ENCODE measurements at places on chromosomes 3 and 15.

DNA sequence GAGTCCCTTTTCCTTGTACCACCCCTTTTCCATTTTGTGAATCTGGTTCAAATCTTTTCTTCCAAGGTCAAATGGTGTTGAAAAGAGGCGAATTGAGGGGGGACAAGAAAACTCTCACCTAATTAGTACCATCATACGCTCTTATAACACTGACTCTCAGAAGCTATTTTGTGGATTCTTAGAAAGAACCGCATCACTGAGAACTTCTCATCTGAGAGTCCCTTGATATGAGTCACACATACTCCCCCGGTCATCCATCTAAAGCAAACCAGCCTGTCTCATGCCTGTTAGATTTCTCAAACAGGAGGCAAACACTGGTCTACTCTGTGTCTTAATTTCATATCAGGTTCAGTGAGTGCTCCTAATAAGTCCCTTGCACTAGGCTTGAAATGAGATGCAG, 76.5 kb upstream of the SPRED1 start:
- peak; percentile 79 for DNase-seq

GRCh38 chr3:70281663-70282062, 30.8 kb downstream of the MDFIC2 start:
- no peak for DNase-seq

- DNase-seq: no peak
Observed at GRCh38 chr3:14128724-14129123, 3.9 kb downstream of the TMEM43 start.

GRCh38 chr3:59189526-59189925, 139.7 kb upstream of the CFAP20DC start:
- DNase-seq: no peak

GRCh38 chr15:69475769-69476358, 23.2 kb downstream of the RPLP1 start:
- DNase-seq: peak; percentile 65

- DNase-seq: no peak
Observed at GRCh38 chr3:46831316-46831715, 31.9 kb downstream of the MYL3 start.

DNA sequence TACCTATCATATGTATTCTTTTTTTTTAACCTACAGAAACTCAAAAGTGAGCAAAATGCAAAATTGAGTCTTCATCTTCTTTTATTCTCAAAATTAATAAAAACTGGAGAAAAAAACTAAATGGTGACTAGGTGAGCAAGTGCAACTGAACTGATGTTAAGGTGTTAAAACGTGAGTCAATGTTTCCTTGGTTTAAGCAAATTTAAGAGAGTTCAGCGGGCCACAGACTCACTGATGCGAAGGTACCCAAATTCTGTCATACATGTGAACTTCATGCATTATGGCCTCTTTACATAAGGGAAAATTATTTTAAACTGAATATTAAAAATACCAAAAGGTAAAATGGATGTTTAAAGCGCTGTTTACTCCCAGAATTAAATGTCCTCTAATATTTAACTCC, 206.6 kb downstream of the FOXP1 start:
- no peak for DNase-seq

DNA sequence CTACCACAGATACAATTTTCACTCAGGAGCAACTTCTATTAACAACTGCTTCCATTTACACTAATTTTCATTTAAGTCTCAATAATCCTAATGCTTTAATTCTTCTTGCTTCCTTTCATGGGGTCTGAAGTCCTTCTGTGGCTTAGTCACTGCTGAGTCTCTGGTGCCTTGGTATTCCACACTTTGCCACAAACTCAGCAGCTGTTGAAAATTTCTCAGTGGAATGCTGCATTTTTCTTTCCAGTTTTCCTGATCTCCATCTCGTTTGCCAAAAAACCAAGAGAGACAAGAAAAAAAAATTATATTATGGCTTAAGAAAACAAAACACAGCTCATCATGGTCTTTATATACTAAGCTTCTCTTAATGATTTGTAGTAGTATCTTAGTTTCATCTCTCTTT, 269.2 kb upstream of the AZI2 start:
- no peak for DNase-seq

- no peak for DNase-seq
Observed at GRCh38 chr3:193237030-193237429, 4.0 kb upstream of the PLAAT1 start.

- DNase-seq: no peak
Observed at GRCh38 chr15:45581919-45582318, 5.3 kb upstream of the BLOC1S6 start.

GRCh38 chr3:14549256-14549919, 9.2 kb upstream of the GRIP2 start:
- DNase-seq: peak; percentile 11

DNA sequence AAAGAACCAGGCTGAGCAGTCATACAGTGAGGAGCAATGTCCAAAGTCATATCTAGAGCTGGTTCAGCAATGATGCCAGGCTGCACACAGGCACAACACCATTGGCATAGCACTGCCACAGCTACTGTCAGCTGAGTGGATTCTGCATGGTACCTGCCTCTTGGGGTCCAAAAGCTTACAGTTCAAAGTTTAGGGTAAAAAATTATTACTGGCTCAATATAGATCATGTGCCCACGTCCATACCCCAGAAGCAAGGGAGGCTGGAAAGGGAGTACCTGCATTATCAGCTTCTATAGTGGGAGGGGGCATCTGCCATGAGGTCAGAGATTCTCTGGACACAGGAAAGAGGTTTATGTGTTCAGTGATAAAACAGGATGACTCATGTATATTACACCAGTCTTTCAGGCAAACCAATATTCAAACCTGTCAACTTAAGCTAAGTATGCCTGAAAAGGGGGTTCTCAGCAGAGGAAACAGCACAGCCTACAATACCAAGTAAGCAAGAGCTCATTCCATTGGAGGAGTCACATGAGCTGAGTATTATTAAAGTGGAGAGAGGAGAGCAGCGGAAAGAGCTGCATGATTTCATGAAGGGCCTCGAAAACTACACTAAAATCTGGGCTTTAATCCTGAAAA, 99.0 kb downstream of the ANO10 start:
- no peak for DNase-seq

DNA sequence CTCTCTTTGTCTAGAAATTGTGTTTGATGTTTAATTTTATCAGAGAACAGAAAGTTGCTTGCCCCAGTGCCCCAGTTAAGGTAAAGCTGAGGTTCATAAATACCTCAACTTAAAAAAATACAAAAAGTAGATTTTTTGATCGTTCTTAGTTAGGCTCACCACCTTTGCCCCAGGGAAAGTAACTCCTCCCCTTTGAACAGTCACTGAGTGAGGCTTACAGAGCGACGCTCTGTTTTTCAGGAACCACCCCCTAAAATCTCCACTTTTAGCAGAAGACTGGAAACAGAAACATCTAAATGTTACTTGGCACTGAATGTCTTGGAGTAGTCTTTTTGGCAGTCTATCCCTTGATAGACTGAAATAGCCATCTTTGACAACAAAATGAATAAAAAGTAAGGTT, 24.9 kb downstream of the BLM start:
- no peak for DNase-seq
